ENCODE measurements at places on chromosomes 16 and 17.

GRCh38 chr16:27244363-27244755 lies 24.2 kb downstream of the NSMCE1 start:
- DNase-seq = no peak

- DNase-seq = no peak
Measured at GRCh38 chr16:70388006-70388680, 41.4 kb downstream of the DDX19A start.

DNA sequence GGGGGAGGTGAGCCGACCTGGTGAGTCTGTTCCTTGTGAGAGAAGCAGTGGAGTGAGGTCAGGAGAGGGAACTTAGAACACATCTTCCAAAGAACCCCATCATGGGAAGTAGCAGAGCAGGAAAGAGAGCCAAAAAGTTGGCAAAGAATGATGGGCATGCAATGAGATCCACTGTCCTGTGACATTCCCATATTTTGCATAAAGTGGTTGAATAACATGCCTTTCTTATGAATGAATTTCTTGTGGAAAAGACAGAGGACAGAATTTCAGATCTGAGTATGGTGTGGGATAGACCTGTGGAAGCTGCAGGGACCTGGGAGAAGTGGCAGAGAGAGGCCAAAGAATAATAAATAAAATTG lies 41.3 kb downstream of the TMEM100 start:
- DNase-seq = no peak

- DNase-seq = no peak
Measured at GRCh38 chr16:87824991-87825841, 44.1 kb downstream of the SLC7A5 start.

DNA sequence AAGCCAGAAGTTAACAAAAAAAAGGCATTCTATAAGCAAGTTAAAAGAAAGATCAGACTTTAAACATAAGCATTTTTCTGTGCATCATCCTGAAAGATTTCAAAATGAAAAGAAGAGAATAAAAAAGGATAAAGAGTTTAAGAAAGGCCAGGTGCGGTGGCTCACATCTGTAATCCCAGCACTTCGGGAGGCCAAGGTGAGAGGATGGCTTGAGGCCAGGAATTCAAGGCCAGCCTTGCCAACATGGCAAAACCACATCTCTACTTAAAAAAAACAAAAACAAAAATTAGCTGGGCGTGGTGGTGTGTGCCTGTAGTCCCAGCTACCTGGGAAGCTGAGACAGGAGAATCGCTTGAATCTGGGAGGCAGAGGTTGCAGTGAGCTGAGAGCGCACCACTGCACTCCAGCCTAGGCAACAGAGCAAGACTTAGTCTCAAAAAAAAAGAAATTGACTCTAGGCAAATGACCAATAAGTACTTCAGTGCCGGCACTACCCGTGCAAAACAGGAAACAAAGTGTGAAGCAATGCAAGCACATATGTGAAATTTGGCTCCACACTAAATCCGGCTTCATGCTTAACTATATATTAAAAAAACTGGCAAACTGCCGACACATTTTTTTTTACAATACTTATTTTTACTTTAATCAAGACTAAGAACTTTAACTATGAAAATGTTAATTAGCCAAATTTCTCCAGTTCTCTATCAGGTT lies 83.2 kb upstream of the C17orf78 start:
- DNase-seq = no peak

GRCh38 chr17:43601280-43602039 lies 55.3 kb upstream of the ETV4 start:
- DNase-seq = no peak

DNA sequence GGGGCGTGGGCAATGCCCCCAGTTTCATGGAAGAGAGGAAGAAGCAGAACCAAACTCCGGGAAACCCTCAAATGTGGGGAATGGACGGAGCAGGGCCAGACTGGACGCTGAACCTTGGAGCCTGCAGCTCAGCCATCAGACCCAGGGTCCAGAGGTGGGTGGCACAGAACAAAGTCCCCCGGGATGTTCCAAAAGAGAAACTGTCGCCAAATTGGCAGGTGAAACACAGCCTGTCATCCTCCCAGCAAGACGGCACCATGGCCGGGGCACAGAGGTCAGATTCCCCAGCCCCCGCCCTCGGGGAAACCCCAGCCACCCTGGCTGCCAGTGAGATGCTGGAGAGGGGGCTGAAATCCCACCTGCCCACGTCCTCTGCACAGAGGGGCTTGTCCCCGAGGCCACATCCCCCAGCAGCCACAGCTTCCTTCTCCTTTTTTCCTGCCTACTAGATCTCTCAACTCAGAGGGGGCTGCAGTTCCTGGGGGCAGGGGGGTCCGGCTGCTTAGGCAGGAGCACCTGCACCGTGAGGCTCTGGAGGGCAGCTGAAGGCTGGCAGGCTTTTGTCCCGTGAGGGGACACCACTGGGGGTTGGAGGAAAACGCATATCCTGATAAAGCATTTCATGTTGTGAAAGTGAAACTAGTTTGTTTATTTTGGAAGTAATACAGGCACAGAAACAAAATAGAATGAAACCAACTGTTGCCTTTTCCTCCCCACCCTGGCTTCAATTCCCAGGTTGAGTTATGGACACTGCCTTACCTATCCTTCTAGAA lies 1.2 kb upstream of the SECTM1 start:
- DNase-seq = no peak

GRCh38 chr17:13525876-13526275 lies 75.9 kb downstream of the HS3ST3A1 start:
- DNase-seq = no peak

DNA sequence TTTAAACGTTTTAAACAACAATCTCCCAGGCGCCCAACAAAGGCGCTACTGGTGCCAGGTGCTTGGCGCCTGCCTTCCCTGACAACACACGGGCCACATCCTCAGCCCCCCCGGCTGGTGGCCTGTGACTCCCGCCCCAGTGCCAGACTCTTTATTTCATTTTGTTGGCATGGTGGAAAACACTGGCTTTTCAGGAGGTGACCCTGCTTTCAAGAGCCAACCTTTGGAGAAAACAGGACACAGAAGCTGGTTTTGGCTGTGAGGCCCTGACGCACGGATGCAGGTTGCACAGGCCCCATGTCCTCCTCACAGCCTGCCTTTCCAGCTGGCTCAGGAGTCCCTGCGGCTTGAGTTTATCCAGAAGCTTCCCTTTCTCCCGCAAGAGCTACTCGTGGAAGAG lies 100.0 kb downstream of the METRNL start:
- peak; percentile 94 for DNase-seq

GRCh38 chr16:27482397-27483087 lies 67.2 kb downstream of the GTF3C1 start:
- DNase-seq = no peak

GRCh38 chr17:39863244-39863917 lies 731 bp downstream of the IKZF3 start:
- DNase-seq = no peak

DNA sequence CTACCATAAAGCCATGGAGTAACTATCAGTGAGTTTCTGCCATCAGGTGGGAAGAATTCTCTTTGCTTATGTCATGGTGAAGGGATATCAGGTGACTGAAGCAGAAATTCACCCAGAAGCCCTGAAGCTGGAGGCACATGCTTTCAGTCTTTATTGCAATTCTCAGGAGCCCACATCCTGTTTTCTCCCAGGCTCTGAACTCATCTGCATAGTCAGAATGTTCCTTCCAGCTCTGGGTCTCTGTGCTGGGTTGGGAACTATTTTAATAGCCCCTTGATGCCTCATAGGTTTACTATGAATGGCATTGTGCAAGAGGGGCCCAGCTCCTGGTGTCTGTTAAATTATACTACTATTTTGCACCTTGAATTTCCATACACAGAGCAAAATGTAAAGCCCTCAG lies 198.4 kb upstream of the SOX9 start:
- DNase-seq = no peak

DNA sequence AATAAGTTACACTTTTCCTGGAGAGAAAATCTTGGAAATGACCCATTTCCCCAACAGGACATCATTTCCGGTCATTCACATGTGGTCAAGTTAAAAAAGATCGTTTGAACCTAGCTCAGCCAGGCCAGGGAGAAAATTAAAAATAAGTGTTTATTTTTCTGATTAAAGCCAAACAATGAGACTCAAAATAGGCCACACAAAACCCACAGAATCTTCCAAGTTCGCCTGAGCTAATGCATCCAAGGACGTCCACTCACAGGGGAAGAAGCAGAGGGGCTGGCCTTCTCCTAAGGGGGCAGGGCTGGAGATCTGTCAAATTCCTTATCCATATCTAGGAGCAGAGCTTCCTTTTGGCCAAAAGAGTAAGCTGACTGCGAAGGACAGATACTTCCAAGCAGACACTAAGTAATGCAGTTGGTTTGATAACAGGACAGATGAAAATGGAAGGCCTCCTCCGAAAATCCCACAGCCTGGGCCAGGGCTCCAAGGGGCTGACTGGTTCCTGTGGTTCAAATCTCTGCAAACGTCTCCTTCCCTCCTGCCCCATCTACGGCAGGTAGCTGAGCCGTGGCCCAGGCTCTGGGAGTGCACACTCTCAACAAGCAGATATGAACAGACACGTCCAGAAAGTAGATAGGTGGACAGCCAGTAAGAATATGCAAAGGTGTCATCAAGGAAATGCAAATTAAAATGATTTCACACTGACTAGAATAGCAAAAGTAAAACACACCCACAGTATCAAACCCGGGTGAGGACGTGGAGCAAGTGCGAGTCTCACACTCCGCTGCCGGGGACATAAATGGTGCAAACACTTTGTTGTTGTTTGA lies 98.5 kb downstream of the MRM3 start:
- DNase-seq = no peak

DNA sequence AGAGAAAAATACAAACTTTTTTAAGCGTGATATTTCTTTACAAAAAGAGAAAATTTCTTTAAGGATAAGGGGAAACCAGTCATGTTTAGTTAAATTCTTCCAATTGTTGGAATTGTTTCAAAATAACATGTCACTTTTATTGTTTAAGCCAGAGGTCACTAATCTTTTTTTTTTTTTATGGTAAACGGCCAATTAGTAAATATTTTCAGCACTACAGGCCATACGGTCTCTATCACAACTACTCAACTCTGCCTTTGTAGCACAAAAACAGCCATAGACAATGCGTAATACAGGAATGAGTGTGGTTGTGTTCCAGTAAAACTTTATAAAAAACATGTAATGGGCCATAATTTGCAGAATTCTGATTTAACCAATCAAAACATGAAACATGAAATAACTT lies 401.4 kb downstream of the GRIN2A start:
- no peak for DNase-seq

DNA sequence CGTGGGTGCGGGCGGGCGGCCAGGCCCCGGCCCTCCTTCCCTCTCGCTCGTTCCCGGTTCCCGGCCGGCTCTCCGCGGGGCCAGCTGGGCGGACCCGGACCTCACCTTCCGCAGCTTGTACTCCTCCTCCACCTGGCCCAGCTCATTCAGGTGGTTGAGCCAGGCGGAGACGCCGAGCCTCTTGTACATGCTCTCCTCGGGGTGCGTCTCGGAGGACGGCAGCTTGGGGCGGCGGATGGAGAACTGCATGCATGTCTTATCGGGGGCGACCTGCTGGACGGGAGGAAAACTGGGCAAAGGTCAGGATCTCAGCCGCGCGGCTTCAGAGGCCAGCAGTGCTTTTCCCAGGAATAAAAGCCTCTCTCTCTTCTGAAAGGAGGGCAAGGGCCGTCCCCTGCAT lies 85.4 kb downstream of the TBC1D16 start:
- DNase-seq = no peak

GRCh38 chr17:66496306-66496705 lies 193.9 kb downstream of the PRKCA start:
- DNase-seq = no peak

DNA sequence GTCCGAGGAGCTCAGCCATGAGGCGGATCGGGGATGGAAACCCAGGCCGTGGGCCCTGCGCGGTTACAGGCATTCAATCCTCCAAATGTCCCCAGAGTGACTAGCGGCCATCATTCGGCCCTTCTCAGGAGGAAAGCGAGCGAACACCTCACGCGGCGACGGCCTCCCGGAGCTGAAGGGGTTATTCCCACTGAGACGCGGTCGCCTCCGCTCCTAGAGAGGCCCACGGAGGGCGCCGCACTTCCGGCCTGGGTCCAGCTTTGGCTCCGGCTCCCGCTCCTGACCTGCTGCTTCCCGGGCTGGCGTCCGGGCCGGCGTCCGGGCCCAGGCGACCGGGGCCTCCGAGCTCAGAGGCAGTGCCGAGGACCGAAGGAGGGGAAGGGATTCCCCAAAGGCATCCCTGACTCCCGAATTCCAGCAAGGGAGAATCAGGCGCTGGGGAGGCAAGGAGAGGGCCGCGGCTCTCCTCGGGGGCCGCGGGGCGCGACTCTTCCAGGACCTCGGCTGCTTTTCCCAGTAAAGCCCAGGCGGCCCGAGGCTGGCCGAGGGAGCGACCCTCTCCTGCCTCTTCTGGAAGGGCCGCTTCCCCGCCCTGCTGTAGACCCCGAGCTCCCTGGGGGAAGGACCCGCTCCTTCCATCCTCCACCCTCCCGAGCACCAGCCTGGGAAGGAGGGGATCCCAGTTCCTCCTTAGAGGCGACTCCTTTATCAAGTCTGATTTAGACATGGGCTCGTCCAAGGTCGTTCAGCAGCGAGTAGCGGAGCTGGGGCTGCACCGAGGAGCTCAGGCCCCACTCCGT lies 18.6 kb upstream of the ZNF629 start:
- peak; percentile 50 for DNase-seq

DNA sequence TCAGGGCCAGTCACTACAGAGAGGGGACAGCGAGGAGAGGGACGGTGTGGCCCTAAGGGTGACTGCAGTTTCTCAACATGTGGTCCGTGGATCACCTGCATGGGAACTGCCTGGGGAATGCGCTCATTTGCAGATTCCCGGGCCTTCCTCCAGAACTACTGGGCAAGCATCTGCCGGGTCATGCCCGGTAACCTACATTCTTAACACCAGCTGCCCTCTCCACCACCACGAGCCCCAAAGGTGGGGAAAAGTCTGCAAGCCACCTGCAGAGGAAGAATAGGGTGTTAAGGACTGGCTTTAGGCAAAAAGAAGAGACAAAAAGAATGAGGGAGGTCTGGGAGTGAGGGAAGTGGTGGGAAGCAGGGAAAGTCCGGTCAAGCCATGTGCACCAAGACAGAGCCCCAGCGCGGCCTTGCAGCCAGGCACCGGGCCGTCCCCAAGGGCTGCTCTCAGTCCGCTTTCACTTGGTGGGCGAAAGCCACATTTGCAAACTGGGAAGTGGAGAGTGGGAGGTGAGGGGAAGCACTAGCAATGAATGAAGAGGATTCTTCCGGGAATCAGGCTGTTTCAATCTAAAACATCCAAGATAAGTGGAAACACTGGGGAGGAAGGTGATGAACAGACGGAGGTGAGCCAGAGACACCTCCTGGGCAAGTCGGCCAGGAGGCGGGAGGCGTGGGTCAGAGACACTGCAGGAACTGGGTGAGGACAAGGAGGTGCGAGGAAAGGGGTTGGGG lies 70.3 kb downstream of the N4BP1 start:
- DNase-seq = no peak

GRCh38 chr17:75326226-75326848 lies 37.1 kb upstream of the SLC25A19 start:
- DNase-seq = no peak

Measured in NCI-H187 (cell line).